Breast epithelium (tissue), 4 donors: ENCODE measurements at places on chromosomes 13 and 19. TPM values are rescaled to one million over a fixed set of nuclear protein-coding genes. Genes with fewer than 3 reads are reported as not detected.

- H3K4me1 ChIP-seq: no peaks in the 10 kb centered on the region
- no peaks in the 10 kb centered on the region for H3K36me3 ChIP-seq
- H3K27ac ChIP-seq: no peak overlapping the region
- DNase-seq: no peak
These were observed 463.8 kb upstream of the ARGLU1 start for GRCh38 chr13:107031716-107032115.

The ZNF547 gene
- 2.4 TPM for total RNA-seq

- no peaks in the 10 kb centered on the region for H3K27me3 ChIP-seq
- H3K4me3 ChIP-seq: no peak overlapping the region
- H3K36me3 ChIP-seq: no peaks in the 10 kb centered on the region
- DNase-seq: no peak
- no peak overlapping the region for H3K27ac ChIP-seq
These were observed 210.7 kb upstream of the SLC10A2 start for GRCh38 chr13:103276775-103277498.

DNA sequence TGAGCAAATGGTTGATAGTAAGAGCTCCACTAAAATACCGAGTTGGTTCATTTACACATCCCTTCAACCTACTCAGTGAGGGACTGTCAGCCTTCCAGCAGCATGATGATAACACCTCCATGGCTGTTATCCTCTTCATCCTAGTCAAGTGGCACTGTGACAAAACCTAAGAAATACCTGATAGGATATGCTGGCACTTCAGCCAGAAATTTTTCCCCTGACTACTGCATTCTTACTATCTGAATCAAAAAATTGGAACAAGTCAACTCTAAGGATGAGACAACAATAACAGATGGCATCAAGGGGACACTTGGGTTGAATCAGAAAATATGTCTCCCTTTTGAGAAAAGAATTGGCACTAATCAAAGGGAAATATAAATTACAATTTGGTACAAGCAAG, 193.9 kb downstream of the KCTD12 start:
- no peaks in the 10 kb centered on the region for H3K4me1 ChIP-seq
- no peak for DNase-seq
- H3K36me3 ChIP-seq: no peaks in the 10 kb centered on the region
- no peak overlapping the region for H3K4me3 ChIP-seq
- H3K27me3 ChIP-seq: no peaks in the 10 kb centered on the region

- peak overlapping the region; percentile 30 for H3K4me3 ChIP-seq
- H3K4me1 ChIP-seq: no peaks in the 10 kb centered on the region
- DNase-seq: no peak
- no peaks in the 10 kb centered on the region for H3K27me3 ChIP-seq
- no peak overlapping the region for H3K27ac ChIP-seq
These were observed 73.8 kb downstream of the MAP4K1 start for GRCh38 chr19:38543807-38544568.

DNA sequence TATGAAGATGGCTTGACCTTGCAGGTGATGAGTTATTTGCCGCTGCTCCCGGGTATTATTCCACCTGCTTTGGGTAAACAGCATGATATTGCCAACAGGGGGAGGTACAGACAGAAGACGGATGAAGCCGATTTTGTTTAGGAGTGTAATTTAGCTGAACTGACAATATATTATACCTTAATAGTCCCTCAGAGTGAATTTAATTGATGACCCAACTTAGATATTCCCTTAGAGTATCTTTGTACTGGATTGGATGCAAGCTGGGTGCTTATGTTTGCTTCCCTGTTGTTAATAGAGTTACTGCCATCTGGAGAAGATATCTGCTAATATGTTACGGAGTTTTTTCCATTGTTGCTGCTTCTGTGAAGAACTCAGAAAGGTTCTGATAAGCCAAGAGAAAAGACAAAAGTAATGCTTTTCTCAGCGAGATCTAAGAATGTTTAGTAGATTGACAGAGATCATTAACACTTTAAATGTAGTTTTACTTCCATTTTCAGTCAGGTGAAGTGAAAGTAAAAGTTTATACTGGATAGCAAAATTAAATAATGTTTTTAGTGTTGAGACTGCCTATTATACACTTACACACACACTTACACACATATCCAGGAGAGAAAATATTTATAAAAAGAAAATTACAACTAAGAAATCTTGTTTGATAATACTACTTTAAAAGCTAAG, 2220.8 kb upstream of the PCDH20 start:
- no peak overlapping the region for H3K27ac ChIP-seq
- H3K4me3 ChIP-seq: peak overlapping the region; percentile 6
- no peaks in the 10 kb centered on the region for H3K27me3 ChIP-seq
- H3K4me1 ChIP-seq: no peaks in the 10 kb centered on the region

DNA sequence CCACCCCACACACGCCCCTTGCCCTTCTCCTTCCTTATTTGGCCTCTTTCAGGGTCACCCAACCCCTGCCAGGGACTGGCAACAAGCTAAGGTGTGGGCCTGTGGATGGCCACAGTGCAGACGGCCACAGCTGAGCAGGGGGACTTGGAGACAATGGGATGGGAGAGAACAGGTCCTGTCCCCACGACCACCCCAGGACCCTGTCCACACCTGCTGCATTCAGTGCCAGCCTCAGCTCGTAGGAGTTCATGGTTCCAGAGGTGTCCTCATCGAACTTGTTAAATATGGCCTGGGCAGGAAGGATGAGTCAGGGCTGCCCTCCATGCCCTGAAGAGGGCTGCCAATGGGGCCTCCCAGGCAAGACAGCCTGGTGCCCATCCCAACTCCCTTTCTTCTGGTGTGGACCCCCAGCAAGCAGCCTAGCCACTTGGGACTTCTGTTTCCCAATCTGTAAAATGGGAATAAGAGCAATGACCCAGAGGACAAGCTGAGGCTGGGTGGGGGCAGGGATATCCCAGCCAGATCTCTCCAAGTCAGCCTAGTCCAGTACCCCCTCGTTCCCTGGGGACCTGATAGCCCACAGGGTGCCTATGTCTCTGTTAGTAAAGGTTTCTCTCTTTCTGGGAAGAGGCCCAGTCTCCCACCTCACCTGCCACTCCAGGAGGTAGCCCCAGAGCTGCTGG, 10.6 kb downstream of the CAPN12 start:
- H3K27me3 ChIP-seq: no peaks in the 10 kb centered on the region
- peak overlapping the region; percentile 84 for H3K27ac ChIP-seq
- peaks cover 2% of the 10 kb centered on the region for H3K4me1 ChIP-seq
- DNase-seq: peak; percentile 25

GRCh38 chr19:48738557-48739403, 1.6 kb downstream of the RASIP1 start:
- peak; percentile 90 for DNase-seq
- H3K36me3 ChIP-seq: no peaks in the 10 kb centered on the region
- no peaks in the 10 kb centered on the region for H3K27me3 ChIP-seq
- no peaks in the 10 kb centered on the region for H3K4me1 ChIP-seq
- H3K27ac ChIP-seq: peak overlapping the region; percentile 76
- peak overlapping the region; percentile 50 for H3K4me3 ChIP-seq

The RNF17 gene
- total RNA-seq: not detected

DNA sequence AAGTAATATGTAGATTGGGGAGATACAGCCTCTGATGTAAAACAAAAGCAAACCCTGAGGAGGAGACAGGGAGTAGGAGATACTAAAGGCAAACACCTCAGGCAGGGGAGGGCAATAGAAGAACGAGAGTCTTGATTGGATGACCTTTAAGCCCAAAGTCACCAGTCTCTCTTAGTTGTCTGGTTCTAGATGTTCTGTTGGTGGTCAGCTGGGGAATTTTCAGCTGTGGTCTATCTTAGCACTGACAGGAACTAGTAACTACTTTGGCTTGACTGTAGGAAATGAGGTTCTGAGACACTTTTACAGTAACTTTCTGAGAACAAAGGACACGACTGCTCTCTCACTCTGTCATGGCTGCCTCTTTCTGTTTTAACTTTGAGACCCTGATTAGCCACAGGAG, 290.7 kb upstream of the MIR17HG start:
- H3K36me3 ChIP-seq: no peaks in the 10 kb centered on the region
- H3K27me3 ChIP-seq: no peaks in the 10 kb centered on the region
- DNase-seq: no peak
- H3K27ac ChIP-seq: no peak overlapping the region
- H3K4me1 ChIP-seq: no peaks in the 10 kb centered on the region

GRCh38 chr19:4439243-4439642, 18.4 kb downstream of the UBXN6 start:
- no peaks in the 10 kb centered on the region for H3K27me3 ChIP-seq
- H3K4me3 ChIP-seq: no peak overlapping the region
- no peaks in the 10 kb centered on the region for H3K36me3 ChIP-seq
- no peaks in the 10 kb centered on the region for H3K4me1 ChIP-seq
- no peak overlapping the region for H3K27ac ChIP-seq

The PGLYRP1 gene
- total RNA-seq: not detected

- H3K27ac ChIP-seq: no peak overlapping the region
- H3K27me3 ChIP-seq: no peaks in the 10 kb centered on the region
- H3K36me3 ChIP-seq: no peaks in the 10 kb centered on the region
- H3K4me3 ChIP-seq: no peak overlapping the region
- DNase-seq: no peak
- no peaks in the 10 kb centered on the region for H3K4me1 ChIP-seq
These were observed 96.3 kb downstream of the VWA8 start for GRCh38 chr13:41864658-41865057.

- no peaks in the 10 kb centered on the region for H3K36me3 ChIP-seq
- no peaks in the 10 kb centered on the region for H3K27me3 ChIP-seq
- no peak for DNase-seq
- H3K4me3 ChIP-seq: no peak overlapping the region
- H3K27ac ChIP-seq: no peak overlapping the region
- H3K4me1 ChIP-seq: no peaks in the 10 kb centered on the region
These were observed 28.8 kb downstream of the FOXO1 start for GRCh38 chr13:40637643-40638042.

GRCh38 chr13:52738719-52739467, 727 bp downstream of the CNMD start:
- peak overlapping the region; percentile 34 for H3K4me3 ChIP-seq
- H3K36me3 ChIP-seq: no peaks in the 10 kb centered on the region
- DNase-seq: no peak
- no peak overlapping the region for H3K27ac ChIP-seq

DNA sequence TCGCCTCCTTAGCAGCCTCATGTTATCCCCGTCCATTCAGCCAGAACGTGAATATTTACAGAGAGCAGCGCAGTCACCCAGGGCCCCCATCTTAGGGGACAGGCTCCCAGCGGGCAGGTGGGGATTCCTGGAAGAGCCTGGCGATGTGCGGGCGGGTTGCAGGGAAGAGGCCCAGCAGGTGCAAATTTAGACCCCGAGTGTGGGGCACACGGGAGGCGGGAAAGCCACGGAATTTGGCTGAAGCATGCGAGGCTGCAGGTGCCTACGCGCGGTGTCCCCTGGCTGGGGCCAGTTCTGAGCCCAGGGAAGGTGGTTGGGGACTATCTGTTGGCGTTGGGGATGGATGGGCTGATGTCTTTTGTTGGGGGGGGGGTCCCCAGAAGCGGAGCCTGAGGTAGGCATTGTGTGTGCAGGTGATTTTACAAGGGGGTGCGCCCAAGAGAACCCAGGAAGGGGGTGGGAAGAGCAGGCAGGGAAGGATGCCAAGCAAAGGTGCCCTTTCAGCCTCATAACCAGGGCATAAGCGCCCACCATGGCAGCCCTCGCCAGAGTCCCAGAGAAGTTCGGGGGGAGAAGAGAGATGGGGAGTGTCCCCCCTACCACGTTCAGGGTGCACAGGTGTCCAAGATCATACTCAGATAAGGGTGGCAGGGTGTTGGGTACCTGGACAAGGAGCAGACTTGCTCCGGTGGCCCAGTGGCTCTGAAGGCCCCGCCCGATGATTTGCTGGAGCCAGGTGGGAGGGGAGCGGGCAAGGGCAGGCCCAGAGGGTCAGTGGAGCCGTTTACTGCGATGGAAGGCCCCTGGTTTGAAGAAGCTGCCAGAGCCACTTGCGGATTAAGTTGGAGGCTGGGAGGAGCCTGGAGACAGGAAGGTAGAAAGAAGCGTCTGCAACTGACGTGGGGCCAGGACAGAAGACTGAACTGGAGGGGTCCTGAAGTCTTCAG, 1.2 kb downstream of the TPGS1 start:
- no peaks in the 10 kb centered on the region for H3K36me3 ChIP-seq
- H3K27me3 ChIP-seq: no peaks in the 10 kb centered on the region
- peak overlapping the region; percentile 96 for H3K4me3 ChIP-seq
- no peak overlapping the region for H3K27ac ChIP-seq
- DNase-seq: no peak

DNA sequence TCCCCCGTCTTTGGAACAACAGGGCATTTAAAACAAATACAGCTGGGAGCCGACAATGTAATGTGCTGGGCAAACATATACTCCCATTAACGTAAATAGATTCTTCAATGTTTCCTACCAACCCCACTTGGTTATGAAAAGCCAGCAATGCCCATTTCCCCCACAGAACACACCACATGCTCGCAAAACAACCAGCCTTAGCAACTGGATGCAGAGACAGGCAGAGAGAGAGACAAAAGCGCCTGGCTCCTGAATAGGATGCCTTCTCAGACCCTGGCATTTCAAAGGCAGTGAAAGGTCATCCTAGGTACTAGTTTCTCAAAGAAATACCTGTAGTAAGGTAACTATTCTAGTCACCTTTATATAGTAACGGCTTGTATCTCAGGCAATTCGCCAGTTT, 462.9 kb downstream of the ITGBL1 start:
- H3K36me3 ChIP-seq: no peaks in the 10 kb centered on the region
- peaks cover 10% of the 10 kb centered on the region for H3K27me3 ChIP-seq
- no peak overlapping the region for H3K27ac ChIP-seq

The COL4A1 gene
- total RNA-seq: 1,008 TPM

The RASGRP4 gene
- 1.6 TPM for total RNA-seq

- no peaks in the 10 kb centered on the region for H3K4me1 ChIP-seq
- no peaks in the 10 kb centered on the region for H3K27me3 ChIP-seq
- no peak for DNase-seq
- peak overlapping the region; percentile 84 for H3K27ac ChIP-seq
- no peak overlapping the region for H3K4me3 ChIP-seq
These were observed 39.6 kb downstream of the COL4A2 start for GRCh38 chr13:110346661-110347067.

- H3K4me1 ChIP-seq: no peaks in the 10 kb centered on the region
- no peak overlapping the region for H3K4me3 ChIP-seq
- H3K27ac ChIP-seq: no peak overlapping the region
- DNase-seq: no peak
- no peaks in the 10 kb centered on the region for H3K27me3 ChIP-seq
- peaks cover 3% of the 10 kb centered on the region for H3K36me3 ChIP-seq
These were observed 1701.0 kb downstream of the SLITRK5 start for GRCh38 chr13:89372193-89372592.

DNA sequence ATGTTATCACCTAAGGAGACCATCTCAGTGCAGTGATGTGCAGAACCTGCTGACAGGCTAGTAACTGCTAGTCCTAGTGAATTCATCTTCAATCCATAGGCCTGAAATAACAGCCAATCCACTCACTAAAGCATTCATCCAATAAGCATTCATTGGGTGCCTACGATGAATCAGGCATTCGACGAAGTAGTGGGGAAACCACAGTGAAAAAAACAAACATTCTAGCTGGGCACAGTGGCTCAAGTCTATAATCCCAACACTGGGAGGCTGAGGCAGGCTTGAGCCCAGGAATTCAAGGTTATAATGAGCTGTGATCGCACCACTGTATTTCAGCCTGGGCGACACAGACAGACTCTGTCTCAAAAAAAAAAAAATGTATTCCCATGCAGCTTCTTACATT, 135.6 kb downstream of the RNF17 start:
- no peak overlapping the region for H3K4me3 ChIP-seq
- no peak for DNase-seq
- no peak overlapping the region for H3K27ac ChIP-seq
- no peaks in the 10 kb centered on the region for H3K36me3 ChIP-seq
- H3K27me3 ChIP-seq: no peaks in the 10 kb centered on the region
